T-cell (primary cell): ENCODE measurements at places on chromosomes 1 and 21.

DNA sequence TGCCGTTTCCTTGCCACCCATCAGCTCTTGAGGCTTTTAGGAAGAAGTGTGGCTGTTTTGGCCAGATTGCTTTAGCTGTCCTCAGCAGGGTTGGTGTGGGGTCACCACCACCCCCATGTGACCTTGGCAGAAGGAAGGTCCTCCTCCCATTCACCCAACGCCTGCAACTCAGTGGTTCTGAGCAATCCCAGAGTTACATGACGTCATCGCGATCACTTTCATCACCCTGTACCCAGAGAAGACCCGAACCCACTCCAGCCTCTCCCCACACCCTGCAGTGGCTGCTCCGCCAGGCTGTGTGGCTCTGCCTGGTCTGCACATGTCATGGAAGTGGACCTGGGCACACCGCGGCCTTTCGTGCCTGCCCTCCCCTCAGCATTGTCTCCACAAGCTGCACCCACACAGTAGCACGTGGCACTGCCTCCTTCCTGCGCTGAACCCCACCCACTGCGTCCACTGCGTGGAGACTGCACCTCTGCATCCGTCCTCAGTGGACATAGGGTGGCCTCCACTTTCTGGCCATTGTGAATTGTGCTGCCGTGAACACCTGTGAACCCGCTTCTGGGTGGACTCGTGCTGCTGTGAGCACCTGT, 16.5 kb downstream of the FAAP20 start:
- no peak for DNase-seq

- no peak for DNase-seq
Observed at GRCh38 chr1:94648225-94649007, 106.9 kb upstream of the F3 start.

- no peak for DNase-seq
Observed at GRCh38 chr1:38508232-38508631, 351.3 kb downstream of the RRAGC start.

GRCh38 chr1:43444151-43444828, 9.4 kb downstream of the HYI start:
- DNase-seq: no peak
